Testis (tissue), 5 donors: ENCODE measurements at places on chromosomes 4 and X. TPM values are rescaled to one million over a fixed set of nuclear protein-coding genes. Genes with fewer than 3 reads are reported as not detected.

DNA sequence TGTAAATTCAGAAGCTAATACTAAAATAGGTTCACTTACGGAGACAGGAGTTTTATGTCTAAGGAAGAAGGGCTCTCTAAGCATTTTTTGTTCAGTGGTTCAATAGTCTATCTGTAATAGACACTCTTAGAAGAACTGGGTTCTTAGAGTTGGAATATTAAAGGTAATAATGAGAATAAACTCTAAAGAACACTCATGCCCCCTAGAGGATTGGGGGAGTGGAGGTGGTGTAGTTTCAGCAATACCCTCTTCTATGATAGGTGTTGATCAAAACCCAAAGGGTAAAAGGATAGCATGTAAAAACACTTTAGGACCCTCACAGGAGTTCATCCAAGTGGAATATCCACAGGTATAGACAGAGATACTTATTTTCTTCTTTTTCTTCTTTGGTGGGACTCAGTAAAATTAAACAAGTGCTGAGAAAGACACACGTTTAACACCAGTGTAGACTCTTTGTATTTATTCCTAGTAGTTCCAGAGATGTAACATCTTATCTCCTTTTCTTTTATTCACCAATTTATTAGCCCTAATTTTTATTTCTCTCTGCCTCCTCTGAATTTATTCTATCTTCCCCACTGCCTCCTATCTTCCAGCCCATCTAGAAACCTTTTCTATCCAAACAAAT is 25.7 kb upstream of the MND1 start:
- peak; percentile 50 for DNase-seq

- no peak for DNase-seq
These were observed 15.1 kb downstream of the RAI2 start for GRCh38 chrX:17846045-17846444.

L1CAM gene
- 2.5 TPM for polyA plus RNA-seq

DNA sequence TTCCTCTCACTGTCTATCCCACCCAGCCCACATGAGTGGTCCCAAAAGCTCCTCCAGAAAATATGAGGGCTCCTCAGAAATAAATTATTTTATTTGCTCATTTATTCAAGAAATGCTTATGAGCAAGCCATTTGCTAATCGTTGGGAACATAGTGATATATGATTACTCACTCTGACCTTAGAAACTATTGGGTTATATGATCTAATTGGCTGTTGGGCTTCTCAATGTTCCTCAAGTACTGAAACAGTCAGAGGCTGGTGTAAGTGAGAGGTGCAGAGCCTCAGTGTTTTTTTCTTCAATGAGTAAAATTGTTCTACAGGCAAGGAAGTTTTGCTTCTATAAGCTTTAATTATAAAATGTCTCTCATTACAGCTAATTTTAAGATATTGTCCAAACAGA is 893.8 kb upstream of the INTU start:
- DNase-seq: no peak

- no peak for DNase-seq
These were observed 50.6 kb downstream of the SYNPO2 start for GRCh38 chr4:118939169-118939783.

DNA sequence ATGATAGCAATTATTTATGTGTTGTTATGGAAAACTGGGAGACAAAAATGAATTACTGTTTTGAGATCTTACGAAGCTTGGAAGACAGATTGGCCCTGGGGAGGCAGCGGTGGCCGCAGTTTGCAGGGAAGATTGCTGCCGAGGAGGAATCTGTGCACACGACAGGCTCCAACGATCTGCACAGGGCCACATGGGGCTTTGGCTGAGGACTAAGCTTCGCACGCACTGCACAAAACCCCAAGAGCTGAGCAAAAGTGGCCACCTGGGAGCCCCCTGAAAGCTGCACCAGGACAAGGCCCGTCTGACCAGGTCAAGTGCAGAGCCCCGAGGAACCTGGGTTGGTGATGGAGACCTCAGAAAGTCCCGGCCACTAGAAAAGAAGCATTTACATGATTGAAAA is 5.2 kb upstream of the PDE6B start:
- no peak for DNase-seq
